Anterior cingulate cortex (tissue), 58 donors: ENCODE measurements at places on chromosomes 16 and 17.

GRCh38 chr17:1755252-1755826 is 6.5 kb upstream of the SERPINF1 start:
- no peak for DNase-seq

DNA sequence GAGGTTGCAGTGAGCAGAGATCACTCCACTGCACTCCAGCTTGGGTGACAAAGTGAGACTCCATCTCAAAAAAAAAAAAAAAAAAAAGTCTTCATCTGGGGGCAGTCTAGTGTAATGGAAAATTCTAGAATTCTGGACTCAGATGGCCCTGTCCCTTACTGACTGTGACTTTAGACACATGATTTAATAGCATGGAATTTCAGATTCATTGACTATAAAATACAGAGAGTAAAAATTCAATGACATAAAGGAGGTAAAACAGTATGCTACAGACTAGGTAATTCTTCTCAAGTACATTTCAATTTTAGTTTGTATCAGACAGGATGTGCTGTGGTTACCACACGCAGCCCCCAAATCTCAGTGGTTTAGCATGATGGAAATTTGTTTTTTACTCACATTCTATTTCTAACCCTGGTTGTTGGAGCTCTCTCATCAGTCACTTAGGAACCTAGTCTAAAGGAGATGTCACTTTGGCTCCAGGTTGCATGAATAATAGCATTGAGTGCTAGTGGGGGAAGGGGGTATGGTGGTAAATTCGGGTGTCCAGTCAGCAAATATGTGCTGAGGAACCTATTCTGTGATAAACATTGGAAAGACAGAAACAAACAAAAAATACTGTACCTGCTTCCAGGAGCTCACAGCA is 444.0 kb downstream of the XYLT1 start:
- DNase-seq = no peak

GRCh38 chr16:12060751-12061150 is 84.2 kb downstream of the SNX29 start:
- no peak for DNase-seq

GRCh38 chr17:1914661-1915083 is 84.9 kb downstream of the RPA1 start:
- DNase-seq = no peak

GRCh38 chr17:39132192-39132610 is 19.2 kb downstream of the PLXDC1 start:
- no peak for DNase-seq

GRCh38 chr17:305090-305976 is 47.3 kb downstream of the RPH3AL start:
- no peak for DNase-seq

- DNase-seq = no peak
Observed at GRCh38 chr17:38728290-38728831, 1.8 kb upstream of the CISD3 start.

- DNase-seq = peak; percentile 32
Observed at GRCh38 chr17:81566461-81567126, 14.4 kb upstream of the FAAP100 start.

DNA sequence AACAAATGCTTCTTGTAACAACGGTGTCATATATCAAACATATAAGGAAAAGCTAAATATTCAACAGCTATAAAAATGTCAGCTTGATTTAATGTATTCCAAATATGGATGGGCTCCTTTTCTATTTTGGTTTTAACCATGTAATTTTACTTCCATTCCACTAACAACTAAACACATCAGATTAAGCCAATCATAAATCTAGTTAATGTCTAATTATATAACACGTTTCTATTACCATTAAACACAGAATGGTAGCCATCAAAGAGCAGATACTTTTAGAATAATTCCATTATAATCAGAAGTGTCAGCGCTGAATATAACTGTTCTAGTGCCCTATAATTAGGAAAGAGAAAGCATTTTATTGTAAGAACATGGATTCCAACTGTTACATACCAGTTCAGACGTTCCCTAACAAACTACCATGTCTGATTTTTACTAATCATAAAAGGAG is 10.0 kb downstream of the CMC2 start:
- DNase-seq = no peak

- DNase-seq = no peak
Observed at GRCh38 chr17:18980682-18981334, 23.8 kb downstream of the FAM83G start.

DNA sequence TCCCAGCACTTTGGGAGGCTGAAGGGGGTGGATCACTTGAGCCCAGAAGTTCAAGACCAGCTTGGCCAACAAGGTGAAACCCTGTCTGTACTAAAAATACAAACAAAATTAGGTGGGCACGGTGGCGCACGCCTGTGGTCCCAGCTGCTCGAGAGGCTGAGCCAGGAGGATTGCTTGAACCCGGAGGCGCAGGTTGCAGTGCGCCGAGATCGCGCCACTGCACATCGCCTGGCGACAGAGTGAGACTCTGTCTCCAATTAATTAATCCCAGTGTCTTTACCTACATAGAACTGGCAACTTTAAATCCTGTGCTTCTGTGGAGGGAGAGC is 1.5 kb upstream of the ELOB start:
- no peak for DNase-seq

DNA sequence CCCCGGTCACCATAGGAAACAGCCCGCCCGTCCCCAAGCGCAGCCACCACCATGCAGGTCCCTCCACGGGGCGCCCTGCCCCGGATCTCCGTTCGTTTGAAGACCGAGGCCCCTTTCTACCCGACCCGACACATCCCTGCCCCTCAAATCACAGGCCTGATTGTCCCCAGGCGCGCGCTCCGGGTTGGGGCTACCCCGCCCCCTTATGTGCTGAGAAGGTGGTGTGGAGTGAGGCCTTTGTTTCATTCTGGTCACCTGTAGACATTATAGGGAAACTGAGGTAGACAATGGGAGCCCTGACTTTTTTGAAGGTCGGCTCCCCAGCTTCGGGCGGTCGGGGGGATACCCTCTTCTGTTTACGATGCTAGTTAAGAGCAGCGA is 763 bp upstream of the ACTG1 start:
- no peak for DNase-seq

- no peak for DNase-seq
Observed at GRCh38 chr16:27699540-27699939, 149.6 kb downstream of the KATNIP start.

- no peak for DNase-seq
Observed at GRCh38 chr17:79633154-79633553, 22.3 kb upstream of the RBFOX3 start.

GRCh38 chr16:9027070-9027799 is 63.5 kb upstream of the USP7 start:
- no peak for DNase-seq

GRCh38 chr17:7223375-7223774 is 3.6 kb downstream of the ACADVL start:
- DNase-seq = no peak

- no peak for DNase-seq
Observed at GRCh38 chr17:35784895-35785294, 10.5 kb downstream of the MMP28 start.

DNA sequence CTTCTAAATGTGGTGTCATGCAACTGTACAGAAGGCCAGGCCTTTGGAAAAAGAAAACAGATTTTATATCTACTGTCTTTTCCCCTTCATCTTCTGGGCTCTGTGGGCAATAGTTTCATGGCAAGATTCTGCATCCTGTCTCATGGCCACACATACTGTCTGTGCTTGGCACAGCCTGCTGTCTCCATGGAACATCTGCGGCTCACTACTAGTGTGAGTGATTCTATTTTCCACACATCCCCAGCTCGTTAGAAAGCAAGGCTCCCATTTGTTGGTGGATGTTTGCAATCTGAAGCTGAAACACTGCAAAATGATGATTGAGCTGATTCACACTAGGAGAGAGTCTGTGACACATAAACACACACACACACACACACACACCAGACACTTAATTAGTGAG is 32.4 kb downstream of the CACNG3 start:
- DNase-seq = peak; percentile 24

DNA sequence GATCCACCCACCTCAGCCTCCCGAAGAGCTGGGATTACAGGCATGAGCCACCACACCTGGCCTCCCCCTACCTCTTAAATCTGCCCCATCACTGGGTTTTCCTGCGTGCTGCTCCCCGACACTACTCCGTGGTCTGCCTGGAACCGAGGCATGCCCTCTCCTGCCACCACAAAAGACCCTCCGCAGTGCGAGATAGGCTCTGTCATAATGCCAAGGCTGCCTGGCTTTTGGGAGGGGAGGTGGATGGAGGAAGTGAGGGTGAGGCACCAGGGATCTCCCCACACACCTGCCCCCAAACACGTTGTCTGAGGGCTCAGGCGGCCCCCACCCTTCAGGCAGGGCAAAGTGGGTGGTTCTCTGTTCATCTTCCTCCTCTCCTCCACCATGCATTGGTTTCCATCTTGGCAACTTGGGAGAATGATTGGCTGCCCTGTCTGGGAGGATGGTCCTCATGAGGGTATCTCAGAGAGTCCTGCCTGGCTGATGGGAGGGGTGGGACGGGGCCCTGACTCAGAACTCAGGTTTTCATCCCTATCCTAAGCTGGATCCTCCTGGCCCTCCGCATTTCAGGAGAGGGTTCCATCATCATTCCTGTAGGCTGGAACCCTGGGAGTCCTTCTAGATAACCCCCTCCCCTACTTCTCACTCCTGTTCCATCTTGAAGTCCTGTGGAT is 23.2 kb downstream of the IGFBP4 start:
- DNase-seq = no peak

GRCh38 chr17:39872751-39873150 is 4.7 kb downstream of the ZPBP2 start:
- DNase-seq = no peak

- DNase-seq = no peak
Observed at GRCh38 chr16:86085161-86085611, 186.2 kb downstream of the IRF8 start.

- no peak for DNase-seq
Observed at GRCh38 chr16:14028202-14028601, 42.9 kb upstream of the MRTFB start.

- DNase-seq = no peak
Observed at GRCh38 chr17:73743518-73744201, 99.4 kb upstream of the SDK2 start.

- no peak for DNase-seq
Observed at GRCh38 chr16:89887243-89887642, 13.9 kb downstream of the TCF25 start.

DNA sequence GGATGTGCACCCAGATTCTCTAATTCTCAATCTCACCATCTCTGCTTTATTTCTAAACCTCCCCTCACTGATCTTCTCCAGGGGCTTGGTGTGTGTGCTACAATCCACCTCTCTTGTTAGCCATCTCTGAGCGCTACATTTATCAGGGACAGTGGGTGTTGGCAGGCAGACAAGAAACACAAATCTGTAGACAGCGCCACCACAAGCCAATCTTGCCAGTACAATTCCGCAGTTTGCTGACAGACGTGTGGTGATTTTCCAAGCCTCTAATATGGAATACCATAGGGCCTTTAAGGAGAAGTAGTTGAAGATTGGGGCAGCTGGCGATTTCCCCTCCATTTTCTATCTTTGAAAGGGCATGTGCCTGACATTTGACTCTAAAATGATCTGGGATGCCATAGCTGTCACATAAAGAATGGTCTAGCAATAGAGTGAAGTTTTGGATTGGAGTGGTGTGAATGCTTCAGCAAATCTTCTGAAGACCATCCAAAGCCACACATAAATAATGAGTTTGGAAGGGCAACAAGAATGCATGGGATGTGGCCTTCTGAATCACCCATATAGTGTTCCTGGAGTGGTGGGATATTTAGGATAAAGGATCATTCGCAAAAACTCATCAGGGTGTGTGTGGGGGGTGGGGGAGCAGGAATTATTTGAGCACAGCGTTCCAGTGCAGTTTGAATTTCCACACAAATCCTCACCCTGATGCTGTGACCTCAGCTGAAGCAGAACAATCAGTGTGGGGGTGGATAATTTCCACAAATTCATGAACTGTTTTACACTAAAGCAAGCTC is 12.0 kb upstream of the ANKFN1 start:
- no peak for DNase-seq

GRCh38 chr16:69620573-69620972 is 54.8 kb downstream of the NFAT5 start:
- DNase-seq = no peak

DNA sequence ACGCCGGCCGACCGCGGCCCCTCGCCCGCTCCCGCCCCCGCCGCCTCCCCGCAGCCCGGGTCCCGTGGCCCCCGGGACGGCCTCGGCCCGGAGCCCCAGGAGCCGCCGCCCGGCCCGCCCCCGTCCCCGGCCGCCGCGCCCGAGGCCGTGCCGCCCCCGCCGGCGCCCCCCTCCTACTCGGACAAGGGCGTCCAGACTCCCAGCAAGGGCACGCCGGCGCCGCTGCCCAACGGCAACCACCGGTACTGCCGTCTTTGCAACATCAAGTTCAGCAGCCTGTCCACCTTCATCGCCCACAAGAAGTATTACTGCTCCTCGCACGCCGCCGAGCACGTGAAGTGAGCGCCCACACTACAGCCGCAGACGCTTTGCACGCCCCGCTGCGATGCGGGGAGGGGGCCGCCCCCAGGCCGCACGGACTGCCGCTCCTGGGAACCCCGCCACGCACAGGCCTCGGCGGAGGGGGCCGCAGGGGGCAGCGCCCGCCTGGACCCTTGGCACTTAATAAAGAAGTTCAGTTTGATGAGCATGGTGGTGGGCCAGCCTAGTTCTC is 35.5 kb upstream of the ZC3H18 start:
- no peak for DNase-seq

GRCh38 chr16:56514845-56515244 is 5.0 kb downstream of the BBS2 start:
- no peak for DNase-seq

DNA sequence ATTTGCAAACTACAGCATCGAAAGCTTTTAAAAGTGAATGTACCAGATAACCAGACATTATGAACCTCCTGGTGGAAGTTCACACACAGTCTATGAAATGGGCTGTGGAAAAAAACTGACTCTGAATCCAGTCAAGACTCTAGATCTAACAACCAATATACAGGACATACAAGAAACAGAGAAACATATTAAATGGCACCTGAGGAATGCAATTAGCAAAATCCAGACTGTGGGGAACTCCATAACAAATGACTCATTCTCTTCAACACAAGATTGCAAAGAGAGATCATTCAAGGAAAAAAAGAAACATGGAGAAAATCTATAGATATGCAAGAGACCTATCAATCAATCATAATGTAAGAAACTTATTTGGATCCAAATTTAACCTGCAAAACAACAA is 119.0 kb downstream of the MYO1D start:
- no peak for DNase-seq

- no peak for DNase-seq
Observed at GRCh38 chr17:82245134-82246039, 16.5 kb downstream of the SLC16A3 start.

- no peak for DNase-seq
Observed at GRCh38 chr16:81817296-81817695, 38.2 kb downstream of the PLCG2 start.

DNA sequence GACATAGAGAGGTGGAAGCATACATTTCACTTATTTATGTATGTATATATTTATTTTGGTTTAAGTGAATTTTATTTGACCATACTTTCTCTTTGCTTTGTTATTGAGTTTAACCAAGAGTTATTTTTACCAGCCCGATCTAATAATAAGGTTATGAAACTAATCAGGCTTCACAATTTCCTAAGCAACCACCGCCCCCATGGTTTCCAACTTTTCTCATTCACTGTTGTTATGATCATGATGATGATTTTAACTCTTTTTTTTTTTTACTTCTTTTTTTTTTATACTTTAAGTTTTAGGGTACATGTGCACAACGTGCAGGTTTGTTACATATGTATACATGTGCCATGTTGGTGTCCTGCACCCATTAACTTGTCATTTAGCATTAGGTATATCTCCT is 30.6 kb downstream of the DNAH9 start:
- DNase-seq = no peak
